GM23338 (cell line): ENCODE measurements at places on chromosomes 3 and 15.
A peak's percentile ranks its signal among the peaks of the same experiment; 100 is the strongest.

DNA sequence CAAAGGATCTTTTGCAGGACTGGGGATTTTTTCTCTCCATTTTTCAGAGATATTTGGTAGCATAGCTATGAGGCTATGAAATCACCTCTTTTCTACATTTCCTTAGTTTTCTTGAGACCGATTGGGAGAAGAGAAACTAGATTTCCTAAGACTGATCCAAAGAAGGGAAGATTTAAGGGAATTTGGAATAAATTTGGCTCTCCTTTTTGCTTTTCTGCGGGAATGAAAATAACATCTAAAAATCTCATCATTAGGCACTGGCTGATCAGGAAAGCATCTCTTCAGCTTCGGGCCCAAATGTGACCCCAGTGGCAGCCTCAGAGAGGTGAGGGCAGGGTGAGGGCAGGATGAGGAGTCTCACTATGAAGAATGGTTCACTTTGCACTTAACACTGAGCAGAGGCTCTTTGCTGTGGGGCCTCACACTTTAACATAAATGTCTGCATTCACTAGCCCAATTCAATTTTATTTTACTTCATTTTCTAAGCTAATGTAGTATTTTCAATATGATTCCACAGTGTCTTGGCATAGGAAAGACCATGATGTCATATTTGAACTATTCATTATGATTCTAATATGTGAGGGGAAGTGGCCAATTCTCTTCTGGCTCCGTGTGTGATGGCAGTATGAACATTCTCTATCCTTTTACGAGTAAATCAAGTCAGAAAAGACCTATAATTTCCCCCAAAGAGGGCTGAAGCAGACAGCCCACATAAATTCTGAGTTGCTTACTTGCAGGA, 193.2 kb downstream of the MEX3B start:
- DNase-seq: no peak

GRCh38 chr3:20646425-20646824, 460.4 kb upstream of the SGO1 start:
- DNase-seq: no peak

- peak; percentile 40 for DNase-seq
These were observed 31.7 kb downstream of the PLSCR4 start for GRCh38 chr3:146218880-146219866.

DNA sequence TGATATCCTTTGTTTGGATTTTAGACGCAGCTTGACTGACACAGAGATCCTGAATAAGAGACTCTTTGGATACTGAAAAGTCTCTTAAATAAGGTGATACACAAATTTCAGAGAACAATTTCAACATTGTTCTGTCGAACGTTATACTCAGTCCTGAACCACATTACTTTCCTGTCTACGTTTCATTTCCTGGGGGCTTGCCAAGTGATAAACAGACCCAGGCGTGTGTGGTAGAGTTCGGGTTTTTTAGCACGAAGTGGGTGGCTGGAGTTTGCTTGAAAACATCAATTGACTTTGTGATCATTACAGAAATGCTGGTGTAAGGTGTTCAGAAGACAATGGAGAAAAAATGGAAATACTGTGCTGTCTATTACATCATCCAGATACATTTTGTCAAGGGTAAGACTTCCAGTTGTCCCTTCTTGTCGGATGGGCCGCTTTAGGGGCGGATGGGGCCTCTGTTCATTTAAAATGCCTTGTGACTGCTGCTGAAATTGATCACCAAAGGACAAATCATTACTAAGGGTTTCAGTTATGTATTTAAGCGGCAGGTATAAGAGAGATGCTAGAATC, at the start of gene CD96:
Gene CD96 (plus strand): TSS at position 287 of the 573 bp plus-strand sequence. CDS start 52 bp downstream, at position 339.
- DNase-seq: no peak

- no peak for DNase-seq
These were observed 9.4 kb upstream of the ADCY5 start for GRCh38 chr3:123458255-123458654.

DNA sequence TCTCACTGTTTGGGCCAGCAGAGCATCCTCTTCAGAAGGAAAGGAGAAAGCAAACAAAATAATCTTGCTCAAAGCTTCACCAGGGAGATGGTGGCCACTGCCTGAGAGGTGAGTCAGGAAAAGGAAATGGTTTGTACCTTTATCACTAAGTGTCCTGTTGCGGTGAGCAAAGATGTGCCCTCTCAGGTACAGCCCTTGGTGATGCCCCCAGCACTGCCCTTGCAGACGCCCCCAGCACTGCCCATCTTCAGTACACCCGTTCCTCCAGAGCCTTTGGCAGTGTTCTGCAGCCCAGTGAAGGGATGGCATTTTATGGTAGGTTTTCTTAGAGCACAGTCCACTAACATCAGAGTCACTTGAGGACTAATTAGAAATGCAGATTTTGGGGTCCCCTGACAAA, 92.3 kb downstream of the ZNF621 start:
- DNase-seq: no peak
